ENCODE measurements at places on chromosomes 6 and 20.

DNA sequence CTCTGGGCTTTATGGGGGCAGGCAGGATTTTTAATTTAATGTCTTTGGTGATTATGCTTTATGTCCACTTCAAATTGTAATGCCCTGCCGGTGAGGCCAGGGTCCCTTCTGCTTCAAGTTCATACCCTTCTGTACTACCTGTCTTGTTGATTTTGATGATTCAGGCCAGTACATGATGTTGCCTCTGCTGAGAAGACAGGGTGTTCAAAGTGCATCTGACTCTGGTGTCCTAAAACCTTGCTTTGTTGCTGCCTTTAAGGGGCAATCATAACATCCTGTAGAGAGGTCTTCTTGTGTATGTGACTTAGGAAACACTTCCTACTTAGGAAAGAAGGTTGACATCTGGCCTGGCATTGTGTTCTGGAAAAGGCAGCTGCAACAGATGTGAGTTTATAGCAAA, 113.2 kb downstream of the TMEM170B start:
- no peak for DNase-seq

DNA sequence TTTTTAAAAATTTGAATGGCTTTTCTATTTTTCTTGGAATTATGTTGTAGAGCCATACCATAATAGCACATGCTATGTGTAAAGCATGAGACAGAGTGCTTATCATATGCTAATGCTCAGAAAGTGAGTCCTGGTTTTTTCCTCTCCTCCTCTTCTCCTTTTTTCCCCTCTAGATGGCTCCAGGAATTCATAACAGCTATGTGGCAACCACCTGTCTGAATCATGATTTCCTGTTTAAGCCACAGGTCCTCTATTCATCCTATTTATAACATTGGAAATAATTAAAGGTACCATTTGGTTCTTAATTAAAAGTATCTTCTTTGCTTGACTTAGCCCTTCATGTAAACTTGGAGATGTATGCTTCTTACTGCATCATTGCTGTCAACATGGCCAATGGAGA, 260.0 kb upstream of the MAP3K7 start:
- no peak for DNase-seq

DNA sequence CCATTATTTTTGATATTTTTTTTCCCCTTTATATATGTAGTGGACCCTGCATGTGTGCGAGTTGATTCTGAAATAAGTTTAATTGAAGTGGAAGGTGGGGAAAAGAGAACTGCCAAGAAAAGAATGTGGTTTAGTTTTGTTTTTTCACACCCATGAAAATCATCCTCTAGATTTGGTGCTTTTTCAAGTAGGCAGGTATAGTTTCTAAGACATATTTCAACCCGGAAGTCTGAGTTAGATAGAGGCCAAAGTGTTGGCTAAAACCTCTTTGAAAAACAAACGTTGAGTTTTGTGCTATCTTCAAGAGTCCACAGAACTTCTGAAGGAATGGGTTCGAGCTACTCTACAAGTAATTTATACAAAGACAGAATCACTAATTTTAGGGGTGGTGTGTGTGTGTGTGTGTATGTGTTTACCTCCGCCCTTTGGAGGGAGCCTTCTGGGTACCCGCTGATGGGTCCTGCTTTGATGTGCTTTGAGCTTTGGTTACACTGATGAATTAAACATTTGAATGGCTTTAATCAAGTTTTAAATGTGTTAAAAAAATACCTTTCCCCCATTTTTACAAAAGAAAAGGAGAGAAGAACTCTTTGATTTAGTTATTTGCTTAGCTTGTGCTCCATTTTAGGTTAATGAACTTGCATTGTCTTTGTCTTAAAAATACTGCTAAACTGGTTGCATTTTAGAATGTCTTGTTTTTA, 2.5 kb downstream of the RREB1 start:
- no peak for DNase-seq

GRCh38 chr20:7843613-7844012, 96.6 kb downstream of the HAO1 start:
- no peak for DNase-seq

- no peak for DNase-seq
Observed at GRCh38 chr6:17169291-17169690, 67.4 kb downstream of the STMND1 start.

DNA sequence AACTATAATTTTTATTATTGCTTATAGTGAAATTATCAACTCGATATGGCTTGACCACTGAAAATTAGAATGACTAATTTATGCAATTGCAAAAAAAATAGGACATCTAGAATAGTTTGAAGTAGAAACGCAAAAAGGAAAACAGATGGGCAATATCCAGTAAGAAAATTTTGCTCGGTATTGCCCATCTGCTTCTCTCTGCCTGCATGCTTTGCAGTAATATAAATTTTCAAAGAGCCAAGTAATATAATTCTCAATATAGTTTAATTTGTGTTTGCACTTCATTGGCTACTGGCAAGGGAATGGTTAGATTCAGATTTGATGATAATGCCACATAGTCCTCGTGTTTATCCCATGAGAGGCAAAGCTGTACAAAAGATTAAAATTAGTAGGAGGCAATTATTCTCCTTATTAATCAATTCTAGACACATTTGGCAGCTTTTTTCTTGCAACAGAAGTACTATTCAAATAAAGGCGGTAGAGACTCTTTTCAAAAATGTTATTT, 27.3 kb upstream of the LAMA2 start:
- no peak for DNase-seq

Measured in stimulated activated CD4-positive, alpha-beta T cell treated with anti-CD3 and anti-CD28 coated beads, Interleukin-4, amount 100 ng/mL, for 1 hour (primary cell).